DMS53 (cell line): ENCODE measurements at places on chromosomes 7 and 10.
A peak's percentile ranks its signal among the peaks of the same experiment; 100 is the strongest.

- no peak for DNase-seq
These were observed 23.3 kb downstream of the ANKRD22 start for GRCh38 chr10:88828310-88828709.

DNA sequence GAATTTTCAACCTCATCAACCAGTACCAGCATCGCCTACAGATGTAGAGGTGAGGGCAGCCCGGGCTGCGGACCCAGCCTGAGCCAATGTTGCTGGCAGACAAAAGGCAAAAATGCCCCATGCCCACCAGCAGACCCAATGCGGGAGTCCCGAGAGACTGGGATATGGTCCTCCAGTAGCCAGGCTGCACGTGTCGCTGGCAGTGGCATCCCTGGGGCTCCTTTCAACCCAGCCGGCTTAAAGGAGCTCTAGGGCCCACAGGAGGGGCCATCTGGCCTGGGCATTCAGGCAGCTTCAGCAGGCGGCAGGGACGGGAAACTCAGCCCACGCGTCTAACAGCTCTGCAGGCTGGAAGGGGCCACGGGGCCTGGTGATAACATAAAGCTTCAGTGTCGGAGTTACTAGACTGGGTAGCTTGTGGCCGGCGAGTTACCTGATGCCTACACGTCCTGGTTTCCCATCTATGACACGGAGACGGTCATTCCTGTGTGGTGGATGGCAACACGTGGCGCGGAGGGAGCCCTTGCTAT is 70.7 kb downstream of the PROSER2 start:
- DNase-seq = no peak

GRCh38 chr7:24972166-24972477 is 7.9 kb downstream of the OSBPL3 start:
- no peak for DNase-seq

GRCh38 chr10:114573330-114574045 is 84.6 kb downstream of the ABLIM1 start:
- DNase-seq = no peak

GRCh38 chr7:147859033-147859432 is 731.5 kb upstream of the C7orf33 start:
- no peak for DNase-seq

- DNase-seq = peak; percentile 69
These were observed 73.3 kb downstream of the PRPF18 start for GRCh38 chr10:13659887-13660550.

DNA sequence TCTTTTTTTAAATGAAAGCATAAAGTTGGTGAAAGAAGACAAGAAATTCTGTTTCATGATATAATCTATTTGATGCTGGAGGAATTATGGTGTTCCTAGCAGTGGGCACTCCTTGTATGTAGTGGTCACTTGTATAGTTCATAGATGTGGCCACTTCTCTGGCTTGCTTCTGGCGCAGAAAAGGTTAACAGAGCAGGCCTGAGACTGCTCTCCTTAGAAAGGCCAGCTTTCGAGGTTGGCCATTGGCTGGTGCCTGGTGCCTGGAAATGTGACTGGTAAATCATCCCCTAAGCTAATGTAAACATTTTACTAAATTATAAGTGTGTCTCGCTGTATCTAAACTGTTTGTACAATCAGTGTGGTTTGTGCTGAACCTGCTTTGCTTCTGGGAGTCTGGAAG is 276.1 kb downstream of the PHTF2 start:
- no peak for DNase-seq

DNA sequence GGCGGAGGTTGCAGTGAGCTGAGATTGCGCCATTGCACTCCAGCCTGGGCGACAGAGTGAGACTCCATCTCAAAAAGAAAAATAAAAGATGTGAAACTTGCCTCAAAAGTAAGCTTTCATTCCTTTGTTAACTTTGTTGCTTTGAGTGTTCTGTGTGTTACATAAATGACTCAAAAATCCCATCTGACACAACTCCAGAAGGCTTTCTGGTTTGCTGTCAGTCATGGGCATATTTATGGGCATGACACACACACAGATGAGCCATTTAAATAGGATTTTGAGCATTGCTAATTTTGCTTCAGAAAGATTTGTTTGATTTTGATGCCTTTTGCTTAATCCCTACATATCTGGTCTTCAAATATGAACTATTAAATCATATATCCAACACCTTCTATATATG is 82.6 kb downstream of the CACNB2 start:
- no peak for DNase-seq

- DNase-seq = peak; percentile 66
These were observed 489.2 kb upstream of the KCND2 start for GRCh38 chr7:119783799-119784198.

DNA sequence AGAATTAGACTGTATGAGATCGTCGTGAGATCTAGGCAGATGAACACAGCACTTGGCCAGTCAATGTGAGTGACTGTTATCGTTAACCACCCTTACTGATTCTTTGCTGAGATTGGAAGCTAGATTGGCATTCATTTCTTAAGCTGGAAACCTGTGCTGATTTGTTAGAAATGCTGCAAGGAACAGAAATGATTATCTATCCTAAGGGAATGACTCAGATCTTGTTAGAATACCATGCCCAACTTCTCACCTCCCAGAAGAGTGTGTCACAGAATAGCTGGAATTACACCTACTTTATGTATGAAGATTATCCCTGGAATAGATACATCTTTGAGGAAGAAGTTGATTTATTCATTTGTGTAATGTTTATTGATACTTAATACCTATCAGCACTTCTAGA is 275.2 kb downstream of the AUTS2 start:
- DNase-seq = no peak

- DNase-seq = peak; percentile 97
These were observed 70.3 kb downstream of the NRCAM start for GRCh38 chr7:108385834-108386422.

DNA sequence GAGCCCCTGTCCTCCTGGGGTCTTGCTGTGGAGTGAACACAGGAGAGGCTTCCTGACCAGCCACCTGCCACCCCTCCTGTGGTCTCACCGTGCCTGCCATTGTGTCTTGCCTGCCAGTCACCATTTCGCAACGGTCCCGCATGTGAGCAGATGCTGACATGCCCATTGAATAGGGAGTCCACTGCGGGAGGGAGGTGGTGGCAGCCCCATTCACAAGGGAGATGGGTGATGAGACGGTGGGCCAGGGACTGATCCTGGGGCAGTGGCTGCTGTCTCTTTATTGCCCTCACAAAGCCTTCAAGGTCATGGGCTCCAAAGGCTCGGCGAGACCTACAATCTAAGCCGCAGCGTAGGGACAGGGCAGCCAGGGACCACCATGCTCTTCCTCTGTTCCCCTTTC is 76.0 kb upstream of the NPTX2 start:
- no peak for DNase-seq

DNA sequence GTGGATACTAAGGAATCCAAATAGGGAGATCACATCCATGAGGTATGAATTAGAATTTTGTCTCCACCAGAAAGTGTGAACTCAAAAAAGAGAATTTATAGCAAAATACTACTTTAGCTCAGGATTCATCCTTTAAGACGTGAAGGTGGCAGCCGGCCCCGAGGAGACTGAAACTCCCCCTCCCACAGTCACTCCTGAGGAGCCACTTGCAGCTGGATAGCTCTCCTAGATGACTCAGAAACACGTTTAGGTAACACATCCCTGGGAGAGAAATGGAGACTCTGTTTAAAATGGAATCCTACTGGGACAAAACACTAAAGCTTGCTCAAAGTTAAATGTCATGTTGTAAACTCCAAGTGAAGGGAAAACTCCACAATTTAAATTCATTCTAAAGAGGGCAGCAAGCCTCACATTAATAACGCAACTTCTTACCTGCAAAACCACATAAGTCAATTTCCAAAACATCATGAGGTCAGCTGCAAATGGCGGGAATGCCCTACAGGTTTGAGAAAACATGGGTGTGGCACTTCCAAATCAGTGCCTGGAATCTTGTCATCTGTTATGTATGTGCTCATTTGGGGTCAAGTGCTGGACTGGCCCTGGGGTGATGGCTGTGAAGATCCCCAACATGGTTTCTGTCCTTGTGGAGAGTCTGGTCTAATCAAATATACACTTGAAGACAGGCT is 46.2 kb downstream of the ICA1 start:
- no peak for DNase-seq

- DNase-seq = no peak
These were observed 199.6 kb downstream of the HERPUD2 start for GRCh38 chr7:35495377-35495776.

GRCh38 chr10:70559861-70560260 is 42.7 kb downstream of the PRF1 start:
- DNase-seq = no peak

- no peak for DNase-seq
These were observed 375.3 kb downstream of the DPP6 start for GRCh38 chr7:154427533-154427932.

DNA sequence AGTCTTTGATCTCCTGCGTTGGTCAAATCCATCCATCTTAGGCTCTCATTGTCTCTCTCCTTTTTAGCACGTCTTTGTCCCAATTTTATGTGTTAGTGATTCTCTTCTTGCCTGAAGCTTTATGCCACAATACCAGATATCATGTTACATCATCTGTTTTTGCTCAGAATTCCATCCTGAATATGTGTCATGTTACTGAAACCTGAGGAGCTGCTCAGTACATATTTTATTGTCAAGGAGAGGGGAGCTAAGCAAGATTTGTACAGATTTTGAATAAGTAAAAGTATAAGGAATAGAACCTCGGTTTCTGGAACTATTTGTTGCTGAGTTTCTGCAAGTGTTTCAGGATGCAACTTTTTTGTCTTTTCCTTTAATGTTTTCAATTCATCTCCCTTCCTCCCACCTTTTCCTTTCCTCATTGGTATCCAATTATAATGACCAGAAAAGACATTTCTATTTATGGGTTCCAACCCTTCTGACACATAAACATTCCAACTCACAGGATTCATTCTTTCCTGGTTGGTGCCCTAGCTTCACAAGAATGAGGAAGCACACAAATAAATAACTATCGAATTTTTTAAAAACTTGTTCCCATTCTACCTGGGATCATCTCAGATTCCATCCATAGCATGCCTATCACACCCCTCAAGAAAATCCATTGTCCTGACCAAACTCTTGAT is 291.8 kb downstream of the CRPPA start:
- DNase-seq = peak; percentile 16

GRCh38 chr7:680411-681127 is 45.9 kb upstream of the DNAAF5 start:
- DNase-seq = no peak

GRCh38 chr10:121296881-121297585 is 301.2 kb downstream of the FGFR2 start:
- DNase-seq = no peak

GRCh38 chr7:725223-726005 is 1.1 kb upstream of the DNAAF5 start:
- DNase-seq = peak; percentile 27

DNA sequence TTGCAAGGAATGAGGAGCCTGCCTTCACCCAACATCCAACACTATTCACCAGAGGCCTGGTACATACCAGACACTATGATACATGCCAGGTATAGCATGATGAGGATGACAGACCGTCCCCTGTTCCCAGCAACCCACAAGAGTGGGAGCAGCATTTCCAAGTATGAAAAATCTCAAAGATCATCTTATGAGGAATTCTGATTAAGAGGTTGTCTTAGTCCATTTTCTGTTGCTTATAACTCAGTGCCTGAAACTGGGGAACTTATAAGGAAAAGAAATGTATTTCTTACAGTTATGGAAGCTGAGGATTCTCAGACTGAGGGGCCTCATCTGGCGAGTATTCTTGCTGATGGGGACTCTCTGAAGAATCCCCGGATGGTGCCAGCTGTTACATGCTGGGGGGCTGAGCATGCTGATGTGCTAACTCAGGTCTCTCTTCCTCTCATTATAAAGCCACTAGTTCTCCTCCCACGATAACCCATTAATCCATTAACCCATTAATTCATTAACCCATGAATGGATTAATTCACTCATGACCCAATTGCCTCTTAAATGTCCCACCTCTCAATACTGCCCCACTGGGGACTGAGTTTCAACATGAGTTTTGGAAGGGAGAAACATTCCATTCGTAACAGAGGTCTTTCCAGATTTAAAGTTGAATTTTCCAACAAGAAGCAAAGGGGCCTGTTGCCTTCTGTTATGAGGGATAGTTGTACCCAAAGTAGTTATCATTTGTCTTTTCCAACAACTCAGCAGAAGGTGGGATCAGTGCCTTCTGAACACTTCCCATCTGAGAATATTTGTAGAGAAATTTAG is 173.9 kb downstream of the HERPUD2 start:
- DNase-seq = no peak

GRCh38 chr10:119826771-119827170 is 45.9 kb downstream of the MCMBP start:
- no peak for DNase-seq

DNA sequence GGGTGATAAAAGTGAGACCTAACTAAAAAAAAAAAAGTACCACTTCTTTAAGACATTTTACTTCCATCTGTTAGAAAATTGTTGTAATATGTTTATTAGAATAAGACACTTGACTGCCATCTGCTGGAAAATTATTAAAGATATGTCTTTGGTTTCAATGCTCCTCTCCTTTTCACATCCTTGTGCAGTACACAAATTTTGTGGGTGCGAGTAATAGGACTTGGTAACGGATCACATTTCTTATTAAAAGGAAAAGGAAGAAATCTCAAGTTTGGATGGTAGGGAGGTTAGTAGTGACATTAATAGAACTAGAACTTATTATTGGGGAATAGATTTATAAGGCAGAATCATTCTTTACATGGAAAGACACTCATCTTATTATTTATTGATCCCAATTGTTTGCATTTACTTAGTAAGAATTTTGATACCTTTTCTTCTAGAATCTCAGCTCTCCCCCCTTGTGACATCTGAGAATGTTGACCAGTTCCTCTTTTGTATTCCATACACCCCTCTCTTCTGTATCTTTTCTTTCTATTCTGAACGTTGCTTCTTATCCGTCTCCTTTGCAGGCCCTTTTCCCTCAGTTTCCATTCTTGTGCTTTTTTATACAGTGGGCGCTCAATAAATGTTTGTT is 43.0 kb upstream of the RPA3 start:
- DNase-seq = peak; percentile 77

- no peak for DNase-seq
These were observed 255.1 kb downstream of the CCSER2 start for GRCh38 chr10:84583501-84583900.

GRCh38 chr10:24703700-24704099 is 20.0 kb downstream of the ARHGAP21 start:
- no peak for DNase-seq

GRCh38 chr7:123645516-123645915 is 10.2 kb upstream of the LMOD2 start:
- DNase-seq = no peak

GRCh38 chr7:4916113-4916512 is 32.6 kb upstream of the RADIL start:
- DNase-seq = no peak

DNA sequence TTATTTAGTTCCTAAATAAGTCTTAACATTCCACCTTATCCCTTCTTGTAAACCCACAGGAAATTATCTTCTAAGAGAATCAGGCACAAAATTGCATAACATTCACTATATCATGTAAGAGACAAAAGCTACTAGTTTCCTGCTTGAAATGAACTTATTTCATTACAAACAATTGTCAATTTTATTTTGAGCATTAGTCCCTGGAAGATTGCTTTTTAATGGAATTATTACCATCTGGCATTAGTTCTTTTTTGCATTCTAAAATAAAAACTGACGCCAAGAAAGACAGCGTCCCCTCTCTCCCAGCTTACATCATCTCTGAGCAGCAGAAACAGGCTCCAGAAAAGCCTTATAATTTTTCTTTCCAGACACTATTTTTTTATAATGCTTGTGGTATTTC is 121.8 kb downstream of the NOC3L start:
- DNase-seq = no peak
